ENCODE measurements at places on chromosomes 7 and 10. TPM values are rescaled to one million over a fixed set of nuclear protein-coding genes. Genes with fewer than 3 reads are reported as not detected.
A peak's percentile ranks its signal among the peaks of the same experiment; 100 is the strongest.

Gene NCAPG2
- 4.9 TPM for total RNA-seq

DNA sequence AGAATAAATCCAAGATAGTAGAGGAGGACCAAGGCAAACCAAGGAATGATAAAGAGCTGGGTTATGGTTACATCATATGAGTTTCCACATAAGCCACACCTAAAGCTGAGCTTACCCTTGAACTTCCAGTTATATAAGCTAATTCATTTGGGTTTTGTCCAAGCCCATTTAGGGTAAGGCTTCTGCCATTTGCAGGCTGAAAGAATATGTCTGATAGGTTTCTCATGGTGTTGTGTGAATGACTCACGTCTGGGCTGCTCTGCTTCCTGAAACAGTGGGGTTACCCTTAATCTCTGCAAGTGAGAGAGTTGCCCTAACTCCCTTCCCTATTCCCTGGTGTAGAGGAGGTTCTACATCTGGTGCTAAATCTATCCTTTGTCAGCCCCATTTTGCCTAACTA is 60.8 kb downstream of the PTTG1IP2 start:
- no peak overlapping the region for H3K27ac ChIP-seq
- no peaks in the 10 kb centered on the region for H3K36me3 ChIP-seq
- H3K27me3 ChIP-seq = no peaks in the 10 kb centered on the region
- no peak for ATAC-seq
- H3K4me1 ChIP-seq = no peaks in the 10 kb centered on the region
- H3K4me3 ChIP-seq = no peak overlapping the region

DNA sequence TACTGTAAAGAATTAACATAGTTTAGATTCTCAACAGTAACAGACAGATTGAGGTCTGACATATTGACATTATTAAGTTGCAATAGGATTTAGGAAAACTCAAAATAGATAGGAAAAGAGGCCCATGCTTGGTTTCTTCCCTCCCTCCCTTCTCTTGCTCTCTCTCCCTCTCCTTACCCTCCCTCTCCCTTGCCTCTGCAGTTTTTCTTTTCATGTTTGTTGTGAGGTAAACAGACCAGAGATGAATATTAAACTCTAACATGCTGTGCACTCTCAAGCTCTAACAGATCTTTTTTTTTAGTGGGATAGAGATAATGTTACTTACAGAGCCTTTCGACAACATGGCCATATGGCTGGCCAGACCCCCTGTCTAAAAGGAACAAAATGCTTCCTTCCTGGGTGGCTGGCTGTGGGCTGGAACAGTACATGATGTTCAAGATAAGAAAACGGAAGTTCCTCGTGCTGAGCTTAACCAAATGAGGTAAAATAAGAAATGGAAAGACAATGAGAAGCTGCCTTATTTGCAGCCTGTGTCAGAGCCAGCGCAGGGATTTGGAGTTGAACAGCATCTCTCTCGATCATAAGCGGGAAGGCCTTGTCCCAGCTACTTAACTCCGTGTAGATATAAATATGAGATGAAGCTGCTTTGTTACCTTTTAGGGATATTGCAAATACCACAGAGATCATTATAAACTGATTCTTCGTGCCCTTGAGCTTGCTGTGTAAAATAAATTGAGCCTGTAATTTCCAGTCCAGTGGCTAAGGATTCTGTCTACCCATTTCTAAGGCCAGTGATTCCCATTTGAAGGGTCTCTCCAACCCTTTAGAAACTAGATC is 391.9 kb upstream of the NPVF start:
- no peak overlapping the region for H3K4me3 ChIP-seq
- H3K27me3 ChIP-seq = no peaks in the 10 kb centered on the region

DNA sequence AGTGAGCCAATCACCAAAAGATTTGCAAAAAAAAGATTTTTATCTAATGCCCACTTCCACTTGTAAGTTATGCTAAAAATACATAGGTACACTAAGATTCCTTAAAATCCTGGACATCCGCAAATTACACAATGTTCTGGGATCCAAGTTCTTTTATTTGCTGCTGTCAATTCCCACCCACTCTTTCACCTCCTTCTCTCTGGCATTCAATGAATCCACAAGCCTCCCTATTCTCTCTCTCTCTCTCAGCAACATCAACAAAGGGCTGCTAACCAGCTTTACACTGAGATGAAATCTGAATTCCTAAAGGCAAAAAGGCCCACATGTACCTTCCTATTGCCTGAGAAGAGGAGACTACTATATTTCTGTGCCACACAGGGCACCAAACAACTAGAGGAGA is 99.9 kb downstream of the ARMH3 start:
- ATAC-seq = no peak
- H3K4me1 ChIP-seq = peaks cover 11% of the 10 kb centered on the region
- H3K27me3 ChIP-seq = no peaks in the 10 kb centered on the region
- no peak overlapping the region for H3K27ac ChIP-seq
- H3K4me3 ChIP-seq = no peak overlapping the region

- ATAC-seq = peak; percentile 83
- no peaks in the 10 kb centered on the region for H3K36me3 ChIP-seq
- no peaks in the 10 kb centered on the region for H3K4me1 ChIP-seq
- H3K27ac ChIP-seq = no peak overlapping the region
Measured at GRCh38 chr10:78634835-78635234, 433.9 kb upstream of the ZMIZ1 start.

Gene STOX1
- 11.8 TPM for total RNA-seq

DNA sequence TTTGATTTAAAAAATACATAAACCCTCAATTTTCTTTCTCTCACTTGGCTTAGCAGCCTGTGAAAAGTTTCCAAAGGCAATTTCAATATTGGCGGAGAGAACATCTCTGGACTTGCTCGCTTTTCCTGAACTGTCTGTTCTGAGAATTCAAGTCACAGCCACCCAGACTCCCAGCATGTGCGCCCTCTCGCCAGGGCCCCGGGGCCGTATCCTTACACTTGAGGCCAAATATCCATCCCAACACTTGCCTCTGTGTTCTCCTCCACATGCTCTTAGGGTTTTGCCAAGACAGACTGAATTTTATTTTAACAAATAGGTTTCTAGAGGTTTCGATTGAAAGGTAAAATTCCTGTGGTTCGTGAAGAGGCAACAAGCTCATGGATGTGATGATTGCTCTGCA is 111.5 kb upstream of the GPR26 start:
- peaks cover 71% of the 10 kb centered on the region for H3K27me3 ChIP-seq
- H3K36me3 ChIP-seq = no peaks in the 10 kb centered on the region

DNA sequence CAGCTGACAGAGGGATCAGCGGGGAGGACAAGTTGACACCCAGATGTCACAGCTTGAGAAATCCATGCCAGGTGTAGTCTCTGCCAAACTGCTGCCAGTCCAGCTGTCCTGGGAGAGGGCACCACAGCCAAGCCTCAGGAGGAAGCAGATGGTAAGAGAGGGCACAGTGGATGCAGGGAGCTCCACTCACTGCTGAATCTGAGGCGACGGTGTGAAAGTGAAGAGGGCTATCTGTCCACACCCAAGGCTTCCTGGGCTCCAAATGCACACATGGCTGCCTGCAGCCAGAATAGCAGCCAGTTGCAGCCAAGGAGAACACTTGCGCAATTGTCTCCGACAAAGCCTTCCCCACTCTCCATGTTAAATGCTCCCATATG is 502.4 kb downstream of the GRID1 start:
- no peak overlapping the region for H3K27ac ChIP-seq
- H3K36me3 ChIP-seq = no peaks in the 10 kb centered on the region
- H3K27me3 ChIP-seq = peaks cover 7% of the 10 kb centered on the region
- no peak for ATAC-seq

DNA sequence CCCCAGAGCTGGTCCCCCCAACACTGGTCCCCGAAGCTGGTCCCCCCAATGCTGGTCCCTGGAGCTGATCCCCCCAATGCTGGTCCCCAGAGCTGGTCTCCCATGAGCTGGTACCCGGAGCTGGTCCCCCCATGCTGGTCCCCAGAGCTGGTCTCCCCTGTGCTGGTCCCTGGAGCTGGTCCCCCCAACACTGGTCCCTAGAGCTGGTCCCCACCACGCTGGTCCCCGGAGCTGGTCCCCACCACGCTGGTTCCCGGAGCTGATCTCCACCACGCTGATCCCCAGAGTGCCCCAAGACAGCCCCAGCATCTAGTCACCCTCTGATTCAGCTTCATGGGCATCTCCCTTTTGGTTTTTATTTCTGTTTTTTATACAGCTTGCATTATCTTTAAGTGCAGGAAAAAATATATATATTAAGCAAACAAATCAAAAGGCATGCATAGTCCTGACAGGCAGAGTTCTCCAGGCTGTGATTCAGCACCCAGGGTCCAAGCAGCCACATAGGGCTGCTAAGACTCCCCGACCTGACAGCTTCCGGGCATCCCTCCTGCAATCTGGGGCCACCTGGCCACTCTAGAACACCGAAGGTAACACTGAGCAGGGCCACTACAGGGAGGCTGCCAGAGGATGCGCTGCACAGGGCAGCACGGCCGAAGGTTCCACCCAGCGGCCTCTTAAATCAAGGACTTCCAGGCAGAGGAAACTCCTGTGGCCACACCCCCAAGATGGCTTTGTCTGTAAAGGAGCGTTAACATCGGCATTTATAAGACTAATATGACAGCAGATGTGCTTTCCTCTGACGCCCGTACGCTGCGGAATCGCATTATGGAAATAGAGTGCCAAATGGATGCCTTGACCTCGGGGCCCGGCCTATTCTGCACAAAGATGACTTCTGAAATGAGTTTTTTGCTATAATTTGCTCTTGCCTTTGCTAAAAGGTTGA is 215.0 kb downstream of the PTPRN2 start:
- no peaks in the 10 kb centered on the region for H3K4me1 ChIP-seq
- H3K4me3 ChIP-seq = no peak overlapping the region
- H3K27ac ChIP-seq = no peak overlapping the region
- ATAC-seq = no peak
- H3K27me3 ChIP-seq = peaks cover 47% of the 10 kb centered on the region

Gene CHST3
- 35.2 TPM for total RNA-seq

DNA sequence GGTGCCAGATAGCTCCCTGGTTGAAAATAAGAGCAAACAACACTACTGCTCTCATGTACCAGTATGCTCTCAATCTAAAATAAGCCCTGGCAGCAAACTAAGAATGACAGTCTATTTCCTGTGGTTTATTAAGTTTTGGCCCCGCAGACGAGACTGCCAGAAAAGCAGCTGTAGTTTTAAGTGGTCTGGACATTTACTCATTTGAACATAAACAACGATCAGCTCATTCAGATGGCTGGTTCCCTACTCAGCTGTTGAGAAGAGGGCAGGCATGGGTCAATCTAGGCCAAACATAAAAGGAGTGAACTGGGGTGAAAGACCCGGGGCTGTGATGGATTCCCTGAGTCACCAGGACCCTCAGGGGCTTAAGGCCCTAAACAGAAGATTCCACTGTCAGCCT is 4.5 kb downstream of the TRIL start:
- peaks cover 27% of the 10 kb centered on the region for H3K4me1 ChIP-seq
- H3K4me3 ChIP-seq = no peak overlapping the region
- no peaks in the 10 kb centered on the region for H3K36me3 ChIP-seq
- ATAC-seq = no peak

Gene AKAP9
- total RNA-seq = 99.0 TPM

GRCh38 chr10:70602665-70603448 is at the start of gene PRF1:
Gene PRF1 (minus strand): TSS chr10:70602741. CDS start chr10:70600902, 1,839 bp downstream.
- peak; percentile 27 for ATAC-seq
- no peaks in the 10 kb centered on the region for H3K36me3 ChIP-seq
- H3K4me1 ChIP-seq = no peaks in the 10 kb centered on the region
- H3K27ac ChIP-seq = no peak within 1 kb of the TSS

DNA sequence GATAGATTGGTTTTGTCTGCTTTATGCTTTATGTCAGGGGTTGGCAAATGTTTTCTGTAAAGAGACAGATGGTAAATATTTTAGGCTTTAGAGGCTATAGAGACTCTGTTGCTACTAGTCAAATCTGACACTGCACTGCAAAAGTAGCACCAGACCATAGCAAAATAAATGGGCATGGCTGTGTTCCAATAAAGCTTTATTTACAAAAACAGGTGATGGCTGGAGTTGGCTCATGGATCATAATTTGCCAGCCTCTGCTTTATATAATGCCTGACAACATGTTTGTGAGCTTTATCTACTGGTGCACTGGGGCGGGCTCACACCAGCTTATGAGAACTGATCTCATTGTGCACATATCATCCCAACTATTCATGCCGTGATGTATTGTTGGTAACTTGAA is 120.1 kb downstream of the PLXDC2 start:
- peaks cover 13% of the 10 kb centered on the region for H3K4me1 ChIP-seq
- no peak overlapping the region for H3K4me3 ChIP-seq
- no peak for ATAC-seq
- H3K27me3 ChIP-seq = no peaks in the 10 kb centered on the region
- no peaks in the 10 kb centered on the region for H3K36me3 ChIP-seq

DNA sequence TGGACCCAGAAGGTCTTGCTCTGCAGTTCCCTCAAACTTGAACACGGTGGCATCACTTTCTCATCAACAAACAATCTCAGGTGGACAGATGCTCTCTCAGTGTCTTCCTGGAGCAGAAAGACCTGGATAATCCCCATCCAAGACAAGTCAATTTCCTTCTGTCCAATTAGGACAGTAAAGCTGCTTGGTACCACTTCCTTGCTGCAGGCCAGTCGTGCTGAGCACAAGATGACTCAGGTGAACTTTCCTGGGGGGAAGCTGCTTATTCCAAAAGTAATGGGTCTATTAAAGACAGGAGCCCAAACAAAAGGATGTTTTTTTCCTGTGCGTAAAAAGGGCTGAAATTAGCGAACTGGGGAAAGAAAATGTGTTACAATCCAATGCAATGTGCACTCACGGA is 107.6 kb upstream of the AFAP1L2 start:
- H3K36me3 ChIP-seq = no peaks in the 10 kb centered on the region
- H3K4me1 ChIP-seq = peaks cover 60% of the 10 kb centered on the region
- ATAC-seq = no peak
- no peaks in the 10 kb centered on the region for H3K27me3 ChIP-seq

Gene SORCS3
- not detected for total RNA-seq

DNA sequence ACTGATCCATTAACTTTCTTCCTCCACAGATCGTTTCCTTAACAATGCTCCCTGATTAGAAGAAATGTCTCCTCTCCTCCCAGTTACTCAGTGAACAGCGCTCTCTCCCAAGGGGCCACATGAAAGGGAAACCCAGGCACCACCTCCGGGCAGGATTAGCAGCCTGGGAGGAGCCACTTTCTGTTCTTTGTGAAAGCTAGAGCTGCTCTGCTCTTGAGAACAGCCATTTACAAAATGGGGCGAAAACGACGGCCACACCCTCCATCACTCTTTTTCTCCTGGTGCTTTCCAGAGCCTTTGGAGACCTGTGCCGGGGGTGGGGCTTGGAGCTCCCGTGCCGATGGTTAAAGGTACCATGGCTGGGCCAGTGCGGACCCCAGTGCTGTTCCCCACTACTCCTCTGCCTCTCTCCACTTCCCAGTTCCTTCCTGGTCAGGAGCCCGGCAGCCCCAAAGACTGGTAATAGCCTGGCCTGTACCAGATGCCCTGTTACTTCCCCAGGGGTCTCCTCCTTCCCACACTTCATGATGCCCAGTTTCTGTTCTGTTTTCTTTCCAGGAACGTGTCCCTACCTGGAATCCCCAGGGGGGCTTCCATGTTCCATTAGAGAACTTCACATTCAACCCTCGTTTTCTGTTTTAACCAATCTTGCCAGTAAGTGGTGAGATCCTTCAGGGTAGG is 402.9 kb upstream of the GALNT17 start:
- no peaks in the 10 kb centered on the region for H3K27me3 ChIP-seq
- H3K4me3 ChIP-seq = no peak overlapping the region
- no peak overlapping the region for H3K27ac ChIP-seq

Gene DNAJC9
- total RNA-seq = 20.2 TPM

Gene ZP3
- 0.35 TPM for total RNA-seq

Gene FAM241B
- total RNA-seq = 4.2 TPM
